ENCODE measurements at places on chromosomes 3 and 15.

GRCh38 chr3:179961703-179962078 is 75.0 kb downstream of the PEX5L start:
- DNase-seq = no peak

DNA sequence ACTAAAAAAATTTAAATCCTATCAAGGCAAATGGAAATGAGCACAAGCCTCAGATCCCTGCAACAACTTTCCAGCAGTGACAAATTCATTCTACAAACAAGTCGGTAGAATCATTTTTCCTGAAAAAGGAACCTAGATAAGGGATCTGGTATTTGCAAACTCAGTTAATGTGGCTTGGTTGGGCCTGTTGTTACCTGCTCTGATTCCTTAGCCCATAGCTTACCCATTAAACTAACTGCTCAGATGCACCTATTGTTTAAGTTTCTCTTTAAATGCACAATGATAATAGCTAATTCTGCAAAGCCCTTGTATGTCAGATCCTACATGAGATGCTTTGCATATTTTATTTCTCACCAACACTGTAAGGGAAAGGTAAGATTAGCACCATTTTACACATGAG is 377.4 kb upstream of the RGMA start:
- no peak for DNase-seq

DNA sequence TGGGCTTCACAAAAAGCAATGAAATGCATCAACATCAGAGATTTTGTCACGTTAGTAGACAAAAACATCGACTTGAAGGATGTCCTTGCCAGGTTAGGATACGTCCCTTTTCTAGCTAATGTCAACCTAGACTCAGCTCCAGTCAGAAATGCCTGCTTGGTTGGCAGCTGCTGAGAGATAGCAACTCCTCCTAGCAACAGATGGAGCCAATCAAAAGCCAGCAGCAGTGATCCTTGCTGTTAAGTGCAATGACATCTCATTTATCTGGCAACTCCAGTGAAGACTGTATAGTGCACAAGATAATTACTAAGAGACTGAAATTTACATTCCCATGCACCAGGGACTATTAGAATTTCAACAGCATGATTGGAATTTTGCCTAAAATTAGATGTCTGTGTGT is 424.1 kb downstream of the FGF12 start:
- no peak for DNase-seq

DNA sequence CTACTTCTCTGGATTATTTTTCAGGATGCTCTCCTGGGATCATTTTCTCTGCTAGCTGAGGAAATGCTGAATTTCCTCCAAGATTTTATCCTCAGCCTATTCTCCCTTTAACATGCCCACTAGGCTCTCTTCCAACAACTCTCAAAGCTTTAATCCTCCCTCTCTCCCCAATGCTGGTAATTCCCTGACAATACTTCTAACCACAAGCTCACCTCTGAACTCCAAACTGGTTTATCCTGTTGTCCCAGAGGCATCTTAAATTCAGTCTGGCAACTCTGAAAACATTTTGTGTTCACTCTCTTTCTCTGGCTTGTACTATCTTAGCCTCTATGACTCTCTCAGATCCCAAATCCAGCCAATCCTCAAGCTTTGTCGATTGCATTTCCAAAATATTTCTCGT is 490.3 kb downstream of the MECOM start:
- DNase-seq = no peak

DNA sequence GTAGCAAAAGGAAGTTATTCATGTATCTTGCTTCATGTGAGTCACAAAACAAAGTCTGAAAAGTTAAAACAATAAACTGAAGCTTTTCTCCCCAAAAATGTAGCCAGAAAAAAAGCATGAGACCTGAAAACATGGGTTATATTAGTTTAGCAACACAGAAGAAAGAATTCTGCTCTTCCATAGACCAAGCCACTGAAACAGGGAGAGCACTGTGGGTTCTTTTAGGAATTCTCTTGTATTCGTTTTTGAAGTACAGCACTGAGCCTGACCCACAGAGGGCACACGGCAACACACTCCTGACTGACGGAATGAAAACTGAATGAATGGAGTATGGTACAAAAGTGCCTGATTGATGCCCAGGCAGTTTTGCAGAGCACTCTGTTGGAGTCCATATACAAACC is 66.6 kb downstream of the TM4SF4 start:
- no peak for DNase-seq

GRCh38 chr15:58415636-58416035 is 16.2 kb upstream of the LIPC start:
- DNase-seq = no peak

GRCh38 chr15:43249236-43249635 is 17.5 kb downstream of the TGM5 start:
- DNase-seq = no peak

DNA sequence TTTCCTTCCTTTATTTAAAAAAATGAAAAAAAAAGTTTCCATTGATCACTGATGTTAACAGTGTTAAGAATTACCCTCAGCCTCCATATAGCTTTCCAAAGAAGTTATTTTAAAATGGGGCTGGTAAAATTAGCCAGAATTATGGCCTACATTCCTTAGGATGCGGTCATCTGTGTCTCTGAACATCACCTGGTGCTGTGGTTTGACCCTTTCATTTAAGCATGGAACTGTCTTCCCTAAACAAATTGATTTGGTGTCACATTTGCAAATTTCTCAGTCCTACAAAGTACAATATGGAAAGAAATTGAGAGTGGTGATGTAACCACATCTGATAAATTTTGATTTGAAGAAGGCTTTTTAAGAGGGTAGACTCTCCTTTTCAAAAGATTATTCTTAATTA is 40.3 kb upstream of the ZPLD1 start:
- DNase-seq = no peak

DNA sequence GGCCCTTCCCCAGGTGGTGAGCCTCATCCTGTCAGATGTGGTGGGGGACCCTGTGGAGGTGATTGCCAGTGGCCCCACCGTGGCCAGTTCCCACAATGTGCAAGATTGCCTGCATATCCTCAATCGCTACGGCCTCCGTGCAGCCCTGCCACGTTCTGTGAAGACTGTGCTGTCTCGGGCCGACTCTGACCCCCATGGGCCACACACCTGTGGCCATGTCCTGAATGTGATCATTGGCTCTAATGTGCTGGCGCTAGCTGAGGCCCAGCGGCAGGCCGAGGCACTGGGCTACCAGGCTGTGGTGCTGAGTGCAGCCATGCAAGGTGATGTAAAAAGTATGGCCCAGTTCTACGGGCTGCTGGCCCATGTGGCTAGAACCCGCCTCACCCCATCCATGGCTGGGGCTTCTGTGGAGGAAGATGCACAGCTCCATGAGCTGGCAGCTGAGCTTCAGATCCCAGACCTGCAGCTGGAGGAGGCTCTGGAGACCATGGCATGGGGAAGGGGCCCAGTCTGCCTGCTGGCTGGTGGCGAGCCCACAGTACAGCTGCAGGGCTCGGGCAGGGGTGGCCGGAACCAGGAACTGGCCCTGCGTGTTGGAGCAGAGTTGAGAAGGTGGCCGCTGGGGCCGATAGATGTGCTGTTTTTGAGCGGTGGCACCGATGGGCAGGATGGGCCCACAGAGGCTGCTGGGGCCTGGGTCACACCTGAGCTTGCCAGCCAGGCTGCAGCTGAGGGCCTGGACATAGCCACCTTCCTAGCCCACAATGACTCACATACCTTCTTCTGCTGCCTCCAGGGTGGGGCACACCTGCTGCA is 4.8 kb downstream of the GLYCTK start:
- no peak for DNase-seq

DNA sequence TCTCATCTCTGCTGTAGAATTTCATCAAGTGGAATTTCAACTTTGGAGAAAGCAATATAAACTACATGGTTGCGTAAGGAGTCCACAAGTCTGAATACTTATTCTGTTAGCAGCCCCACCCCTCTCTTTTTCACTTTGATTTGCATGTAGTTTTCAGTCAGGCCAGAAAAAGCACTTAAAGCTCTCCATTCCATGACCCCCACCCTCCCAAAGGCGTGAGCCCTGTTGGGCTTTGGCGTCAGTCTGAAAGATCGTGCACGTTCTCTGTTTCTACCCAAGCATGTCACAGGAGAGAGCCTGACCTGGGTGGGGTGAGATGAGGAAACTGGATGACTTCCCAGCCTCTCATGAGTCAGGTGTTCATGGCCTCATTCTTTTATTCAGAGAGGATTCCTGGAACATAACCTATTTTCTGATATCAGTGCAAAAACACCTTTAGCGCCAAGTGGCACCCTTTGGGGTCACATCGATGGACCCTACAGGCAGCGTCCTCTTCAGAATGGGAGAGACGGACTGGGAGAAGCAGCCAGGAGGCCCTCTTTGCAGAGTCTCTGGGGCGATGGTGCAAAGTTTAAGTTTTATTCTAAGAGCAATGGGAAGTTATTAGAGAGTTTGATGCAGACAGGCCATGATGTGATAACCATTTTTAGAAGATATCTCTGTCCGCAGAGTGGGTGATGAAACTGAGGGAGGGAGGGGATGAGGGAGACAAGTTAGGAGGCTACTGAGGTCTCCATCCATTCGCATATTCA is 55.8 kb downstream of the LSM3 start:
- DNase-seq = no peak

GRCh38 chr3:119595639-119596334 is 1.9 kb upstream of the PLA1A start:
- no peak for DNase-seq

DNA sequence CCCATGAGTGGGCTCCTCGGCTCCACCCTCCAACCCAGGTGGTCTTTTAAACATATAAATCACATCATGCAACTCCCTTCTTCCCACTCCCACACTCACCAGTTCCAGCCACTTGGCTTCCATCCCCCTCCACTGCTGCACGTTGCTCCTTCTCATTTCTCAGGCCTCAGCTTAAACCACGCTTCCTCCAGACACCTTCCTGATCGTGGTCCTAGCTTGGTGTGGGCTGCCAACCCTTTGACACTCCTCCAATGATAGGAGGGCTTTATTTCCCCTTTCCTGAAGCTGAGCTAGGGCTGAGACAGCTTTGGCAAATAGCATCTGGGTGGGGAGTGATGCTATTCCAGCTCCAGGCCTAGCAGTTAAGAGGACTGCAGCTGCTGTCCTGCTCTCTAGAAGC is 130.1 kb downstream of the SRGAP3 start:
- DNase-seq = no peak

DNA sequence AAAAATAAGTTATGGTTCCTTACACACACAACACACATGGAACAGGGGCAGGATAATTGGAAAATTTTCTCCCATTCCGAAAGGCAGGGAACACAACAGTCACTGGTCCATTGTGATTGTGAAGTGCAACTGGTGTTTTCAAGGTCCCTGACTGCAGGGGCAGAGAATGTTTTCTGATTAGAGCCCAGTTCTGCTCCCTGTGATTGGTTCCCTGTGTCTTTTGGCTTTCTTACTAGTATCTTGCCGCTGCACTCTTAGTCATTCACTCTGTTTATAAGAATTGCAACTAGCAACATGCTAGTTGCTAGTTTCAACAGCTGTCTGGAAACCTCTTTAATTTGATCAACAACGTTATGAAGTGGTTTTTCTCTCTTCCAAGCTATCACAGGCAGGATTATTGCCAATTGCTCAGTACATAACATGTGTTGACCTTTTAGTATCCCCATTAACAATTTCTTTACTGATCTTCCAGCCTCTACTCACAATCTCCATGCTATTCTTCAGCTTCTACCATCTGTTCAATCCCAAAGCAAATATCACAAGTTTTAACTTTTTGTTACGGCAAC is 177.5 kb downstream of the EPHA6 start:
- DNase-seq = no peak

GRCh38 chr3:4751029-4751501 is 228.2 kb upstream of the BHLHE40 start:
- no peak for DNase-seq

GRCh38 chr15:71437919-71438318 is 322.6 kb downstream of the THSD4 start:
- no peak for DNase-seq

GRCh38 chr15:34620142-34620541 is 36.7 kb upstream of the GOLGA8B start:
- no peak for DNase-seq

DNA sequence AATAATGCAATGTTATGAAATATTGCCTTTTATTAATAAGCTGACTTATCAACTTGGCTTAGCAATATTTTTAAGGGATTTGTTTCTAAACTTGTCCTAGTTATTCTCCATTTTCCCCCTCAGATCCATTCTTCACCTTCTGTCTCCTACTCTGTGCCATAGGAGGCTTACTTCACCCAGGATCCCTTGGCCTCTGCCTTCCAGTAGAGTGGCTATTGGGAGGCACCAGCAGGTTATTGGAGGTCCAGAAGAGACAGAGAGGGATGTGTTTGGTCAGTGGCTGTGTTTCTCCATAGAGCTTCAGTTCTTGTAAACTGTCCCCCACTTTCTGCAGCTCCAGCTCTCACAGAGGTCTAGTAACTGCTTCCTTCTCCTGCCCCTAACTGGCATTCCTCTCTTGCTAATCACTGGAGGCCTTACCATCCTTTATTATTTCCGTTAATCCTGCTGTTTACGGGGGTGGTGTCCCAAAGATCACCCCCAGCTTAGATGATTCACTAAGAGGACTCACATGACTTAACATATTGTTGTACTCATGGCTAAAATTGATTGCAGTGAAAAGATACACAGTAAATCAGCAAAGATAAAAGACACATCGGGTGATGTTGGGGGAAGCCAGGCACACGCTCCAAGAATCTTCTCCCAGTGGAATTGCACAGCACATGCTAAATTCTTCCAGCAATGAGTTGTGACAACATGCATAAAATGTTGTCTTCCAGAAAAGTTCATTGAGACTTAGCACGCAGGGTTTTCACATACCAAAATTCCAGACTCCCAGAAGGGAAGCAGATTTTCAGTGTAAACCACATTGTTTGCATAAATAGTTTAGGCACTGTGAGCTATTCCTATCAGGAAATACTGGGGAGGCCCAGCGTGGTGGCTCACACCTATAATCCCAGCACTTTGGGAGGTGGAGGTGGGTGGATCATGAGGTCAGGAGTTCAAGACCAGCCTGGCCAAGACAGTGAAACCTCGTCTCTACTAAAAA is 67.5 kb downstream of the RPL22L1 start:
- DNase-seq = no peak

DNA sequence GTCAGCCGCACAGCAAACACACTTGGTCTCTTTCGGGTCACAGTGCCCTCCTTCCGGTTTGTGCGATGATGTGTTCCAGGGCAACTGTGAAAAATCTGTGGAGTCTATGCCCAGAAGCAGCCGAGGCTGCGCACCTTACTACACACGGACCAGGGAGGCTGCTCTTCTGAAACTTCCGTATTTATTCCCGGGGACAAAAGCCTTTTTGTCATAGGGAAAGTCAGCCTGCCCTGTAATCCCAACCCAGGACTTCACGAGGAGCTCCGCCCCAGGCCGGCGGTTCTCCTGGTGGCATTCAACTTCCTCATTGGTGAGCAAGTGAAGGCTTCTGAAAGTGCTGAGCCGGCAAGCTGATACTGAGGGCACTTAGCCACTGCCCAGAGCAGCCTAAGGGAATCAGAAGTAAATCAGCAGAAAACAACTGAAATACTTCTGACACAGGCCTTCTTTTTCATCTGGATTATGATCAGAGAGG is 126.5 kb downstream of the FMN1 start:
- no peak for DNase-seq

GRCh38 chr3:16995601-16996000 is 110.8 kb downstream of the PLCL2 start:
- DNase-seq = no peak
